ENCODE measurements at places on chromosomes 2 and 18. TPM values are rescaled to one million over a fixed set of nuclear protein-coding genes. Genes with fewer than 3 reads are reported as not detected.

The MOGAT1 gene
- total RNA-seq = not detected

DNA sequence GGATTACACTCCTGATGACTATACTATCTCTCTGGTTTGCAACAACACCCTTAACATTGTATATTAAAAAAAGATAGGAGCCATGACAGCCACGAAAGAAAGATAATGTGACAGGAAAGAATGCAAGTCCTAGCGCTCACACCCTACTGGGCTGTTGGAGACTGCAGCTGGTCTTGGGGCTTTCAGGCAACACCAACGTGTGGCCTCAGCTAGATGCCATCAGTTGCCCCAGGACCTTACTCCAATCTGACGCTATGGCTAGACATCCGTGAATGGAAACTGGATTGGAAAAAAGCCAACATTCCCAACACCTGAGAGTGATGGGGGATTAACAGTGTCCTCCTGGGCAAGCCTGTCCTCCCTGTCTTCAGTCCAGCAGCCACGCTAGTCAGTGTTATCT lies 357.4 kb upstream of the GULP1 start:
- no peak for DNase-seq

DNA sequence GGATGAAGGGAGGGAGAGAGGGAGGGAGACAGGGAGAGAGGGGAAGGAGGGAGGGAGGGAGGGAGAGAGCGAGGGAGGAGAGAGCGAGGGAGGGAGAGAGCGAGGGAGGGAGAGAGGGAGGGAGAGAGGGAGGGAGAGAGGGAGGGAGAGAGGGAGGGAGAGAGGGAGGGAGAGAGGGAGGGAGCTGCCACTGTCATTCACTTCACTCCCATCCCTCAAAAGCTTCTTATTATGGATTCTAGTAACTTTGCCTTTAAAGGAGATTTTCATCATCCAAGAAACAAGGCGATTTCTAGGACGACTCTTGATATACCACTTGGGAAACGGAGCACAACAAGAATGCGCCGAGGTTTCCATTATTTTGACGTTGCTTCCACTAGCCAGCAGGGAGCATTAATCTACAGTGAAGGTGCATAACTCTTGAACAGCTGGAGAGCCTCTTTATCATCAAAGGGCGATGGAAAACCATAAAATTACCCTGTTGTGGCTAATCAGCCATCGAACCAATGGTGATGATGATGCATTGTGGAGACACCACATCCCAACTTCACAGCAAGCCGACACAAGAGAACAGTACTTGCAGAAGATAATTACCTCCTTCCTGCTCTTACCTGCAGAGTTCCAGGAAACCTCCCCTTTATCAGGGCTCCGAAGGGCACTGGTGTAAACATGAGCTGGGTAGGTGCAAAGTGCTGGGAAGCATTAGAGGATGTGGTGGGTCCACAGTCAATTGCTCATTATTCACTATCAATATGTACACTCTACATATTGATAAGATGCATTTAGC lies 130.5 kb downstream of the EIPR1 start:
- peak; percentile 20 for DNase-seq

GRCh38 chr2:25207078-25207545 lies 38.7 kb upstream of the POMC start:
- DNase-seq = no peak

DNA sequence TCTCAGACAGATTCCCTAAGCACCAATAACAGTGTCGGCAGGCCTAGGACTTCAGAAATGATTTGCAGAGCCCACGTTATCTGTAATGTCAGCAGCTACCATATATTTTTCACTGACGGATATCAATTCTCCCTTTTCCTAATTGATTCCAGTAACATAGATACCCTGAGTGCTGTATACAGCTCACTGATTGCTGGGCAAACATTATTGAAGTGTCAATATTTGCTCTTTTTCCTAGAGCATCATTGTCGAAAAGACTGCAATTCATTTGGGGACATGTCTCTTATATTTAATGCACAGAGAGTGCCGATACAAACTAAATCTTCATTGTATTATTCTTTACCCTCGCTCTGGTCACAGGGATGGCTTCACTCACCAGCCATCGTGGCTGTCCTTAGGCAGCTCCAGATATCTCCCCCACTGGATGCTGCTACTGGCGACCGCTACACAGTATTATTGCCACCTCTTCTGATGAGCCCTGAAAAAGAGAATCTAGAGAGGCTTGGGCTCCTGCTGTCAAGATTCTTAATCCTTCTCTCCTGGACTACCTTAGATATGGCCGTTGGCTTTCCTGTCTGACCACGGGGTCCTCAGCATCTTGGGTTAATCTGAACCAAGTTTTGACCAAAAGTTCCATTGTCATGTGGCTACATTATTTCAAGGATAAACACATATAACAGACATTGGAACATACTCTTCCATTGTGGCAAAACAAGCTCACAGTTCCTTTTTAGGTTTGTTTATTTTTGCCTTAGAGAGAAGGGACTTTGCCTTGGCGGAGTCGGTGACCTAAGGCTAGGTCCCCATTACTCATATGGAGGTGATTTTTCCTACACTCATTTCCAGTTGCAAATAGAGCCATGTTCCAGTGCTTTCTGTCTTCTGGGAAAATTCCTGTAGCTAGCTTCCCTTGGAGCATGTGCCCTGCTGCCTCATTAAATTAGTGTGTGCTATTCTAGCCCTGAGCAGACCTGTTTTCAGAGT lies 105.4 kb downstream of the CPO start:
- DNase-seq = no peak

GRCh38 chr18:38545071-38545470 lies 979.5 kb upstream of the CELF4 start:
- no peak for DNase-seq

GRCh38 chr2:30772021-30772705 lies 35.1 kb downstream of the CAPN13 start:
- DNase-seq = peak; percentile 91

GRCh38 chr2:96893289-96894150 lies 23.6 kb upstream of the SEMA4C start:
- DNase-seq = no peak

- no peak for DNase-seq
Observed at GRCh38 chr2:106561356-106561755, 74.2 kb downstream of the CD8B2 start.

The SERPINB2 gene
- total RNA-seq = 25.5 TPM

- no peak for DNase-seq
Observed at GRCh38 chr2:57597940-57598339, 448.7 kb upstream of the VRK2 start.

The COLEC12 gene
- 18.9 TPM for total RNA-seq

The ASAP2 gene
- 36.3 TPM for total RNA-seq

- no peak for DNase-seq
Observed at GRCh38 chr18:52615943-52616342, 275.9 kb downstream of the DCC start.

DNA sequence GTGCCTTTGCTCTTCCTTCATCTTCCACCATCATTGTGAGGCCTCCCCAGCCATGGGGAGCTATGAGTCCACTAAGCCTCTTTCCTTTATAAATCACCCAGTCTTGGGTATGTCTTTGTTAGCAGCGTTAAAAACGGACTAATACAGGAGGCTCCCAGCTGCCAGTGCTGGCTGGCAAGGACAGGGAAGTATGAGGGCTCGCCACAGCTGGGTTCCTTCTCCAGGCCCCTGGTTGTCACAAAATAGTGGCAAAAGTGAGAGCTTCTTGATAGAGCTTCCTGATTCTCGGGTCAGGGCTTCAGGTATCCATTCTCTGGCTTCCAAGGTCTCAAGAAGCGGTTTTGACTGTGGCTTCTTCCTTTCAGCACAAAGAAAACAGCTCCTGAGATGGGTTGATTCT lies 85.0 kb downstream of the ZNF516 start:
- no peak for DNase-seq

The KCNG2 gene
- not detected for total RNA-seq

The COL5A2 gene
- 33.1 TPM for total RNA-seq

DNA sequence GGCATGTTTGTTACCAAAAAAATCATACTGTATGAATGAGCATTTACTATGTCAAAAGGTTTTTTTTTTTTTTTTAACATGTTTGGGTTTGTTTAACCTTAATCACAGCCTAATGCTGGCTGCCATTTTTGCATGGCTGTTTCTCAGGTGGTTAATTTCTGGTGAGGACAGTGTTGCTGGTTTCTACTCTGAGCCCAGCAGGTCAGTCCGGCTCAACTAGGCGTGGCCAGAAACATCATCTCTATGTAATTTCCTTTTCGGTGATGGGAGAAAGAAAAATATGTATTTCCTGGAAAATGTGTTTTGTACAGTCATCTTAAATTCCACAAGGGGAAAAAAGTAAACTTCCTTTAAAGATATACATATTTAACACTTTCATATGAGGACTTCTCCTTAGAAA lies 24.9 kb upstream of the BZW1 start:
- DNase-seq = no peak

The DNAH6 gene
- total RNA-seq = 0.49 TPM

The RGPD3 gene
- total RNA-seq = 0.25 TPM

- DNase-seq = no peak
Observed at GRCh38 chr18:77067291-77068061, 65.1 kb downstream of the MBP start.

DNA sequence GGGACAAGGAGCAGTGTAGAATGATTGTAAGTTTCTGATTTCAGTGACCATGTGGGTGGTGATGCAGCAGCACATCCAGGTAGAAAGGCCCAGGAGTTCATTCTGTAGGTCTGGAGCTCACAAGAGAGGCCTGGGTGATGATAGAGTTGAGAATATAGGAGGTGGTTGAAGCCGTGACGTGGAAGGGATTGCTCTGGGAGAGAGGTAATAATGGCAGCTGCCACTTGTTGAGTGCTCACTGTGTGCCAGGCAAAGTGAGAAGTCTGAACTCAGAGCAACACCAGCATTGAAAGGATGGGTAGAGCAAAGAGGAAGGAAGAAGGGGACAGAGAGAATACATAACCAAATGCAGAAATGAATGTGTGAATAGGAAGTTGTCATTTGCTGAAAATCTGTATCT lies 3.3 kb downstream of the TTLL4 start:
- no peak for DNase-seq

DNA sequence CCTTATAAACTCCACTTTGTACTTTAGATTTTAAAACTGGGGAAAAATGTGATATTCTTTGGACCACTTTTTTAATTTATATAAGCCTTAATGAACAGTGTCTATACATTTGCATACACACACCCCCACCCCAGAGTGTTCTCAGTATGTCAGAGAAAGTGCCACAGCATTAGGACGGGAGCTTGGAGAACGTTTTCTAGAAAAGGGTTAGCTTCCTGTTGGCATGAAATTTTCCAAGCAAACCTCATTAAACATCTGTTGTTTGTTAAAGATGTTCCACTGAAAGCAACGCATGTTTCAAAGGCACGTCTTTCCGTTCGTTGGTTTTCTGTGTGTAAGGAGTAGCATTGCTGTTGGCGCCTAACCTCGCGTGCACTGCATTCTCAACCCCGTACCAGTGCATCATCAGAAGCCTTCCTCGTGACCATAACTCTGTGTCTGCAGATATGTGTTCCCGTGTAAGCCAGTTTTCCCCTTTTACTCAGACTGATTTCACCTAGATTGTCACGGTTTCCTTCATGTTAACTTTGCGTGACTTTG lies 228.5 kb downstream of the ALPK2 start:
- no peak for DNase-seq

The RAMP1 gene
- total RNA-seq = 120 TPM

DNA sequence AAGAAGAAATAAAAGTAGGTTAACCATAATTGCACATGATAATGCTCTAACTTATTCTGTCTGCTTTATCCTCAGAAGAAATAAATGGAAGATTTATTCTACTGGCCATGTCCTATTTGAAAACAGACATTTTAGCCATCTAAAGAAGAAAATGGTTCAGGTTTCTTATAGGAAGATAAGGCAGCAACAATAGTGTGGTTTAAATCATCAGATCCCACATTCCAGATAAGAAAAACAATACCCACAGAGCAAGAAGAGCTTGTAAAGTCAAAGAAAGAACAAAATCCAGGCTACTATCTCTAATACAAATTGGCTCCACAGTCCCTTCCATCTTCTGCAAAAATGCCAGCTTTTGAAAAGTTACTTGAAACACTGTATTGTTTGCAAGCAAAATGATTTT lies 49.3 kb downstream of the L3MBTL4 start:
- DNase-seq = no peak

DNA sequence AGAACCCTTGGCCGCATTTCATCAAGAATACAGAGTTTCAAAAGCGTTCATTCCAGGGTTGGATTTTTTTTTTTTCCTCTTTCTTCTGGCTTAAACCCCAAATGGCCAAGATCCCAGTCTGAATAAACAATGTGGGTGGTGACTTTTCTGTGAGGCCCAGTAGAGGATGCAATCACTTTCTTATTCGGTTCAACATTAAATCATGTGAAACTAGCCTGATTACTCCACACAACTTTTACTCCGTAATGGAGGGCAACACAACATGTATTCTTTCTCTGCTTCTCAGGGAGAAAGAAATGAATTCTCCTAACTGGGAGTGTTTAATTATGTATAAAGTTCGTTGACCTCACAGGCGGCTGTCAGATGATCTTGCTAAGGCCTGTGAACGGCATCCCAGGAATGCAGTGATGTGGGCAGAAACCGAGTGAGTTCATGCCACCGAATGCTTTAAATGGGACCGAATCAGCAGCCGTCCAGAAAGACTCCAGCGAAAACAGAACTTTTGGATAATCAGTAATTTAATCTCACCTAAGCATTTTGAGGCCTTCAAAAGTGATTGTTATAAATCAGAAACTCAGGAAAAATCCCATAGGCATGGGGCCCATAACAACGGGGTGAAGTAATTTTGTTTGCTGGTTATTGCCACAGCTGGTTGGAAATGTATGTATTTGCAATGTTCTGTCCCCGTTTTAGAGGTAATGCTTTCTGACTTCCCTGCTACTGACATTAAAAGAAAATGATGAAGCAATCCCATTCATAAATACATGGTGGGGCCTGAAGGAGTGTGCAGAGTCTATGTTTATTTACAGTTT lies 81.5 kb downstream of the BCL2 start:
- no peak for DNase-seq

The RNF103 gene
- 23.3 TPM for total RNA-seq

DNA sequence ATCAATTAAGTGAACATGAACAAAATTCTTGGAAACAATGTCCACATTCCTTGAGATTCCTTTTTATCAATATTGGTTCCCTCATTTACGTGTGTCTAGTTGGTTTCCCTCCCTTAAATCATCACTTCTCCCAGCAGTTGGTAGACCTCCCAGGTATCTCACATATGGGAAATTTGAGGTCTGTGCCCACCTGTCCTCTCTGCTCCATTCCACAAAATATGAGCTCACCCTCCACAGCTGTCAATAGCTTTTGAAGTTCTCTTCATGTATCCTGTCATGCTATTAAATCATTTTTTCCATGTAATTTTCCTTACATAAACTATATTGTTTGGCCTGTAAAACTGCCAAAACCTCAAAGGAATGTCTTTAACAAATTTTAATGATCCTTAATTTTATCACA lies 992.2 kb upstream of the ACVR2A start:
- DNase-seq = no peak

The ARHGAP25 gene
- total RNA-seq = 9.6 TPM

The SERPINB13 gene
- 131 TPM for total RNA-seq

DNA sequence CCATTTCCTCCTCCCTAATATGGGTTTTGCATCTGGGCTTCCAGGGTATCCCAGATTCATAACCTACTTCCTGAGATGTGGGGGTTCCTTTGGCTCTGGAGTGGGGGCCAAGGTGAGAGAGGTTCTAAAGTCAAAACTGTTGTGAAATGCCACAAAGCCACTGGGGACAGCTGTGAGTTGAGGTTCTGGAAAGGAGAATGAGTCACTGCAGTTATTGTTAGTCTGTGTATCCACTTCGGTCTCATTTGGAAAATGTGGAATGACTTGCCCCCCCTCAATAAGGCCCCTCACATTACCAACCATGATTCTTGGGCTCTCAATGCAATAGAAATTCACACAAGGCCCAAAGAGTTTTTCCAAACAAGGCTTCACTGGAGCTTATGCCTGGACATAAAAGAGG lies 51.1 kb upstream of the LGALSL start:
- DNase-seq = no peak
